Naive thymus-derived CD4-positive, alpha-beta T cell (primary cell): ENCODE measurements at places on chromosomes 4 and X. TPM values are rescaled to one million over a fixed set of nuclear protein-coding genes. Genes with fewer than 3 reads are reported as not detected.

Gene OPRPN
- not detected for total RNA-seq

Gene ESX1
- not detected for total RNA-seq

- no peak overlapping the region for H3K4me3 ChIP-seq
- no peak for DNase-seq
- no peak overlapping the region for H3K27ac ChIP-seq
- no peaks in the 10 kb centered on the region for H3K36me3 ChIP-seq
- H3K4me1 ChIP-seq, result no peaks in the 10 kb centered on the region
- no peaks in the 10 kb centered on the region for H3K27me3 ChIP-seq
Measured at GRCh38 chrX:13597874-13598273, 28.5 kb downstream of the EGFL6 start.

GRCh38 chr4:105632599-105632998 lies 75.9 kb downstream of the INTS12 start:
- no peaks in the 10 kb centered on the region for H3K4me1 ChIP-seq
- H3K27me3 ChIP-seq, result no peaks in the 10 kb centered on the region
- H3K27ac ChIP-seq, result no peak overlapping the region
- no peak for DNase-seq
- H3K4me3 ChIP-seq, result no peak overlapping the region
